Right lobe of liver (tissue), 6 donors: ENCODE measurements at places on chromosomes 3 and 15. TPM values are rescaled to one million over a fixed set of nuclear protein-coding genes. Genes with fewer than 3 reads are reported as not detected.

SLC22A13 gene
- 0.16 TPM for total RNA-seq

DNA sequence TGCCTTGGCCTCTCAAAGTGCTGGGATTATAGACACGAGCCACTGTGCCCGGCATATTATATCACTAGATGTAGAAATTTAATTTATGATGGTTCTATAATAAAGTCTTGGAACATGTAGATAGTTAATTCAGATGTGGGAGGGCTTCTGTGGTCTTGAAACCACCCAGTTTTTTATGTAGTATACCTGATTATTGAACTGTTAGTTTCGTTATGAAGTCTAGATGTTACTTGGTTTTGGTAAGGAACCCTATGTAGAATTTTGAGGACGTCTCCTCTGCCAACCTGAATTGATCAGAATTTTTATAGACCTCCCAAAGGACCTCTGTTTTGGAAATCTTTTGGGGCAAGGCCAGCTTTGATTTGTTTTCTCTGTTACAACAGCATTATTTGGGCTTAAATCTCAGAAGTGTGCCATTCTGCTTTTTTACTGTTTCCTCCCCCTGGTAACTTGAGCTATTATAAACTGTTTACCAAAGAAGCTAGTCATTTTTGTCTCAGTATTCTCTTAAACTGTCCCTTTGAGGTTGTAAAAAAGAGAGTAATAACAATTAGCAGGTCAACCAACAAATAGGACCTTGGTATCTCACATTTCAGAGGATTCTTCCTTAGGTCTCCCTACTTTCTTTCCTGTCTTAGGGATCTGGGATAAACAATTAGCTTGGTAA lies 20.8 kb downstream of the AKAP13 start:
- H3K27ac ChIP-seq = no peak overlapping the region
- no peak for DNase-seq
- no peaks in the 10 kb centered on the region for H3K4me1 ChIP-seq
- no peaks in the 10 kb centered on the region for H3K36me3 ChIP-seq
- H3K27me3 ChIP-seq = no peaks in the 10 kb centered on the region

U2SURP gene
- total RNA-seq = 27.1 TPM

GRCh38 chr15:79543097-79543496 lies 111.0 kb downstream of the MINAR1 start:
- H3K4me3 ChIP-seq = no peak overlapping the region
- no peaks in the 10 kb centered on the region for H3K4me1 ChIP-seq
- H3K27me3 ChIP-seq = no peaks in the 10 kb centered on the region
- no peak overlapping the region for H3K27ac ChIP-seq
- no peak for DNase-seq

DNA sequence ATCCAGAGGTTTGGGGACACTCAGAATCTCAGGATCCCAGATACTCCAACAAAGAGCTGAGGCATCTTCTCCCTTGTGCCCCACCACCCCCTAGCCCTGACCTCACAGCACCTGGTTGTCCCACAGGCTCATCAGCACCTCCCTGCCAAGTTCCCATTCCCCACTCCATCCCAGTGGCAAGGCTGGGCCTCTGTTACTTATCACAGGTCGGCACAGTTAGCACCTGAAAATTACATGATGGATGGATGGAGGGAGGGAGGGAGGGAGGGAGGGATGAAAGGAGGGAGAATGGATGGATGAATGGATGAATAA lies 12.8 kb downstream of the MYL3 start:
- no peaks in the 10 kb centered on the region for H3K36me3 ChIP-seq
- no peaks in the 10 kb centered on the region for H3K4me1 ChIP-seq
- no peak for DNase-seq
- no peak overlapping the region for H3K4me3 ChIP-seq

CISH gene
- 6.8 TPM for total RNA-seq

MFGE8 gene
- 9.7 TPM for total RNA-seq

DNA sequence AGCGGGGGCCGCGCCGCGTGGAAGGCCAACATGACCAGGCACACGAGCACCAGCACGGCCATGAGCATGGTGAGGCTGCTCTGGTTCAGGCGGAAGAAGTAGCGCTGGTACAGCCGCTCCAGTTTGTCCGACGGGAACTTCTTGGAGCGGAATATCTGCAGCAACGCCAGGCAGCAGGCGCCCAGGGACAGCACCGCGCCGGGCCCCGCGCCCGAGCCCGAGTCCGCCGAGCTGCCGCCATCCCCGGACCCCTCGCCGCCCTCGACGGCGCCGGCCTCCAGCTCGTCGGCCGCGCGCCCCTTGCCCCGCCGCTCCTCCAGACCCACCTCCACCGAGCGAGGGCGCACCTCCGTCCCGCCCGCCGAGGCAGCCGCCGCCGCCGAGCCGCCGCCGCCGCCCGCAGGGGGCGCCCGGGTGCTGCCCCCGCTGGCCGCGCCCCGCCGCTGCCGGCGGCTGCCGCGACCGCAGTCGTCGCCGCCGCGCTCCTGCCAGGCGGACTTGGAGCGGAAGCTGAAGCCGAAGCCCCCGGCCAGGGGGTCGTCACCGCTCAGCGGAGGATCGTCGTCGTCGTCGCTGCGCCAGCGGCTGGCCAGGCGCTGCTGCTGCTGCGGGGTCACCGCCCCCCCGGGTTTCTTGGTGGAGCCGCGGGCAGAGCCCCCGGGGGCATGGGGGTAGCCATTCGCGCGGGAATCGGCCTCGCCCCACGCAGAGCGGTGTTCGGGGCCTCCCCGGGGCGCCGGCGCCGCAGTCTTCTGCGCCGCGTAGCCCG lies 957 bp downstream of the ADCY5 start:
- H3K4me1 ChIP-seq = peaks cover 23% of the 10 kb centered on the region
- H3K36me3 ChIP-seq = no peaks in the 10 kb centered on the region
- peak overlapping the region; percentile 47 for H3K27ac ChIP-seq
- H3K4me3 ChIP-seq = peak overlapping the region; percentile 54
